ENCODE measurements at places on chromosomes 12 and 14.

- no peak for DNase-seq
Observed at GRCh38 chr12:130163461-130164215, 1.4 kb downstream of the FZD10 start.

- no peak for DNase-seq
Observed at GRCh38 chr14:99521176-99522024, 40.2 kb downstream of the CCNK start.

DNA sequence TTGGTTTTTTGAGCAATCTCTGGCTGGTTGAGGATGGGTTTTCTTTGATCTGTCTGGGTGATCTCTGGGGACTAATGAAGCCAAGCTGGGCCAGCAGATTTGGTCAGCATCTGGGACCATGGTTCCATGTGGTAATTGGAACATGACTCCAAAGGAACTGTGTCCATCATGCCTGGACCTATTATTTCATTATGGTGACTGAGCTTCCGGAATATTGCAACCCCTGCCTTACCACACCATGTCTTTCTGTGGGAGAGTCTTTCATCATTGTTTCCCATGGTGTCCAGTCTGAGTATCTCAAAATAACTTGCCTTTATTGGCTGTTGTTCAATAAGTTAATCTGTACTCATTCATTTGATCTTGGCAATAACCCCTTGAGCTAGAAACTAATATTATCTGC, 624.9 kb upstream of the TBX3 start:
- no peak for DNase-seq

DNA sequence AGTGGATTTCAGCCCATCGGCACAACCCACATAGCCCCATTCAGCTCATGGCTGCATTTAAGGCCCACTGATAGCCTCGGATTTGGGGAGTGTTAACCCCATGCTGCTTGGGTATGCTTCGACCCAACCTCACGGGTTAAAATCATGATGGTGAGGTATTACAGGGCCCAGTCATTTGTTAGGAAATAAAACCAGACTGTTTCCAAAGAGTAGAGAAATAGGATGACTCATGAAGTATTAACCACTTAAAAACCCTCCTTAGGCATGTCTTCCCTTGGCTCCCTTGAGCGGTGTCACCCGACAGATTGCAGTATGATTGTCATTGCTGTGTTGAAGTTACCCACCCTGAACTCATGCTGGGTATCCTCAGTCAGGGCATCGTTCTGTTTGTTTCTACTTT, 289.1 kb downstream of the CACNA1C start:
- DNase-seq, result no peak

- DNase-seq, result no peak
Observed at GRCh38 chr14:22814941-22815713, at the start of gene SLC7A7. SLC7A7 (minus strand) TSS chr14:22815435; CDS start chr14:22813398, 2,037 bp downstream.

GRCh38 chr14:89138846-89139245, 278.2 kb downstream of the FOXN3 start:
- DNase-seq, result no peak

DNA sequence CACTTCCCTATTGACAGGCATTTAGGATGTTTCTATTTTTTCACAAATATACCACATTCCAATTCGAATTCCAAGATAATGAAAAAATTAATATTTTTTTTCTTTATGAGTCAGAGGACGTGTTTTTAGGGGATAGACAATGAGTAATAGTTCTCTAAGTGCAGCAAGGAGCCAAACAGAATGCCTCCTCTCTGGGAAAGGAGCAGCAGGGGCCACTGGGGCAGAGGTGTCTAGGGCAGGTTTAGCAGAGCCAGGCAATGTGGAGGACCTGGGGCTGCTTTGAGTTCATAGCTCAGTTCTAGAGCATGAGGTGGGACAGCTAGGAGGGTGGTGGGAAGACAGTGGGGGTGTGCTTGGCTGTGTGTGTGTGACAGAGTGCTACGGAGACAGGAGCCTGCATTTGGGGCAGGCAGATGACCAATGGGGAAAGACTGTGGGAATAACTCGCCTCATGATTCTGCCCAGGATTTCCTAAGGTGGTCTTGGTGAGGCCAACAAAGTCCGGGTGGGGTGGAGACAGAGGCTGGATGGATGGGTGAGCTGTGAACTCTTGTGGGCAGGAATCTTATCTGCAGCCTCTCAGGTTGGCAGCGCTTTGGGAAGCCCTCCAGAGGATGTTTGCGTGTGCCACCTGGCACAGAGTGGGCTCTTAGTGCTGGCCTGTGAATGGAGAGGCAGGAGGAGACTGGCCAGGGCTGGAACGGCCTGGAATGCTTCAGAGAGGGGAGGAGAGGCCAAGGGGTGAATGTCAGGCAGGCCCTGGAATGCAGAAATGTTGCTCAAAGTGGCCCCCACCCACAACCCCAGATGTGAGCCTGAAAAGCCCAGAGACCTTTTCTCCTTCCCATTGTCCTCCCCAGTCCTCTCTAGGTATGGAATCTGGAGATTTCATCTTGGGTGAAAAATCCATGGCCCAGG, 2.4 kb upstream of the KRT7 start:
- no peak for DNase-seq

DNA sequence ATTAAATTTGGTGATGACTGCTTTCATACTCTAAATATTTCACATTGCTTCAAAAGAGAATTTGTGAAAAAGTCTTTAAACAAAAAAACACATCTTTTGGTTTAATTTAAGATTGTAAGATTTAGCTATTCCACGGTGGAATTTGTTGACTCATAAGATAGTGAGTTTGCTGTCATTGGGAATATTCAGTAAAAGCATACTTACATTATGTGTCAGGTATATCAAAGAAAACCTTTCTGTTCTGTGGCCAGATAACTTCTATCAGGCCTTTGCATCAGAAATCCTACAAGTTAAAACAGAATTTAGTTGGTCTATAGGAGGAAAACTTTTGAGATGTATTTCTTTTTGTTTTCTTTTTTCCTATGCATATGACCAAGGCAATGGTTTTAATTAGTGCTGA, 148.8 kb upstream of the E2F7 start:
- DNase-seq, result no peak

DNA sequence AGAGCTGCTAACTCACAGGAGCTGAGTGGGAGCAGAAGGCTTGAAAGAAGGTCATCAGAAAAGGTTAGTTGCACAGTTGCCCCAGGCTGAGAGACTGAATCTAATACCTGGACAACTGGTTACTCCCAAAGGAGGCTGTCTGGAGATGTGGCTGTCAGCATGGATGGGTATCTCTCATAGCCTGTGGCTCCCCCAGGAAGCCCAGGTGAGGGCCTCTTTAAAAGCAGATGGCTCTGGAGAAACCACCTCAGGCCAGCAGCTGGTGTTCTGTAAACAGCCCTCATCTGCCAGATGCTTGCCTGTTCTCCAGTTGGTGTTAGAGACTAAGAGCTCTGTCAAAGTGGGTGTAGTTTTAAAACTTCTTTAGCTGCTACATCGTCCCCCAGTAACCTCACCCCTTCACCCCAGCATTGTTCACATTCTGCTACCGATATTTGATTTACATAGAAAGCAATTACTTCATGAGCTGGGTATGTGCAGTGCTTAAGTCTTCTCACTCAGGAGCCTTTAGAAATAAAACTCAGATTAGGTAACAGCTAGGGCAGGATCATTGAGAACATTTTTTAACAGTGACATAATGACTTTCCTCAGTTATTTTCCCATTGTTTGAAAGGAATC, 25.8 kb downstream of the DACT1 start:
- no peak for DNase-seq

GRCh38 chr14:96297997-96298515, 42.0 kb downstream of the BDKRB1 start:
- DNase-seq, result no peak

GRCh38 chr12:89999699-90000505, 291.3 kb upstream of the ATP2B1 start:
- DNase-seq, result no peak

- no peak for DNase-seq
Observed at GRCh38 chr14:72060917-72061316, 128.7 kb downstream of the RGS6 start.

DNA sequence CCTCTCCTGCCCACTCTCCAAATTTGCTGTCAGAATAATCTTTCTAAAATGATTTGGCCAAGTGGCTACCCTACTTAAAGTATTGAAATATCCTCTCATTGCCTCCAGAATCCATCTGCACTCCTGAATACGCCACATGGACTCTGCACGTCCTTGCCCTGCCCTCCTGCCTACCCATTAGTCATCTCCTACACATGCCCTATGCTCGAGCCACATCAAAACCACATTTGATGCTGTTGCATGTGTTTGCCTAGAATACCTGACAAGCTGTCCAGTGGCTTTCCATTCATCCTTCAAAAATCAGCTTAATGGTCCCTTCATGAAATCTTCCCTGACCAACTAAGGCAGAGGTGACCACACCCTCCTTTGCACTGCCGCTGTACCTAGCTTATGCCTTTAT, 17.0 kb downstream of the VCPKMT start:
- DNase-seq, result no peak

DNA sequence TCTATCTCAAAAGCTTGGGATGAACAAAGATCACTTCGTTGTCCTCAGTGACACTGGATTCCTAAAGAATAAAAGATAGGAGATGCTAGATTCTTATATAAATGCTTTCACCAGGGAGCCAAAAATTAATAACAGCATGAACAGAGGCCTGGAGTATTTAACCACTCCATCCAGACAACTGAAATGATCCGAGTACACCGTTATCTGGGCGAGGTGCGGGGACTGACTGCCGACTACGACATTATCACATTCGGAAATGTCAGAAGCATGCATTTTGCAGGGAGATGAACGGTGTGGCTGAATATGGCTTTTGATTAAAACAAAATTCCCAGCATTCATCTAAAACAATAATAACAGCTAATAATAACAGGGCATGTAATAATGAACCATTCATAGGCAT, 56.6 kb downstream of the TRPV4 start:
- DNase-seq, result no peak

DNA sequence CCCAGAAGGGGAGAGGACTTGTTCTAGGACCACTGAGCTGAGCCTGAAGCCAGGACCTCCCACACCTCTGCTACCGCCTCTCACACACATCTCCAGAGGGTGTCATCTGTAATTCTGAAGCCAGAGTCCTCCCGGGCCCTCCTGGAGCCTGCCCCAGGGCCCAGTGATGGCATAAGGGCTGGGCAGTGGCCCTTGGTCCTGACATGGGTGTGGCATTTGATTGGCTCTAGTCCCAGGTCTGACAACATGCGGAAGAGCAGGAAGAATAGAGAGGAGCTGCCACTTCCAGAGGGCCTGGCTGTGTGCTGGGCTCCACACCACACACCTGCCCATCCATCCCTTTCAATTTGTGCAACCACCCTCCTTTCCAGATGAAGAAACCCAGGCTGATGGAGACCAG, 144.3 kb upstream of the GSC start:
- DNase-seq, result no peak

GRCh38 chr12:62291864-62292760, 31.9 kb downstream of the USP15 start:
- no peak for DNase-seq

GRCh38 chr12:131604859-131605258, 106.0 kb upstream of the SFSWAP start:
- DNase-seq, result no peak
